GM13976 (cell line): ENCODE measurements at places on chromosomes 2 and 18.

GRCh38 chr2:176876493-176877103 lies 336.0 kb upstream of the HNRNPA3 start:
- DNase-seq = no peak

DNA sequence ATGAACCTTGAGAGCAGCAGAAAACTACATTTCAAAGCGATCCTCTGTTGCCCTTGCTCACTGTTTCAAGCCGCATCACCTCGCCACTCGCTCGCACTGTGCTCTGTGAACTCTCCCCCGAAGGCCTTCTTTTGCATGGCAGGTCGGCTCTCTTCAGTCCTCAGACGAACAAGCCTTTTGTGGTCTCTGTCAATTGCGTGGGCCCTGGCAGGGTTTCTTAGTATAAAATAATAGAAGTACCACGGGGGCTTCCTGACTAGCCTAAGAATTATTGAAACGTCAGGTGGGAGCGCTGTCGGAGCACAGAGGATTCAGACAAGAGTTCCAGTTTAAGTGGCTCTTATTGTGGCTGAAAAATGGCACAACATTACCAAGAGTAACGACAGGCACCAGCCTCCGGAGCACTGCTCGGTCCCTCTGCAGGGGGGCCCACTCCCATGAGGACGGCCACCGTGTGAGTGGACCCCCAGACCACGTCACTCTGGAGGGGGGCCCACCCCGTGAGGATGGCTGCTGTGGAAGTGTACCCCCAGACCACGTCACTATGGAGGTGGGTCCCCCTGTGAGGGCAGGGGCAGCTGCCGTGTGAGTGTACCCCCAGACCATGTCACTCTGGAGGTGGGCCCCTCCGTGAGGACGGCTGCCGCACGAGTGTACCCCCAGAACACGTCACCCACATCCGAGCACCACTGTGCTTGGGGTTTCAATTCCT lies 237.7 kb downstream of the HDAC4 start:
- DNase-seq = no peak

DNA sequence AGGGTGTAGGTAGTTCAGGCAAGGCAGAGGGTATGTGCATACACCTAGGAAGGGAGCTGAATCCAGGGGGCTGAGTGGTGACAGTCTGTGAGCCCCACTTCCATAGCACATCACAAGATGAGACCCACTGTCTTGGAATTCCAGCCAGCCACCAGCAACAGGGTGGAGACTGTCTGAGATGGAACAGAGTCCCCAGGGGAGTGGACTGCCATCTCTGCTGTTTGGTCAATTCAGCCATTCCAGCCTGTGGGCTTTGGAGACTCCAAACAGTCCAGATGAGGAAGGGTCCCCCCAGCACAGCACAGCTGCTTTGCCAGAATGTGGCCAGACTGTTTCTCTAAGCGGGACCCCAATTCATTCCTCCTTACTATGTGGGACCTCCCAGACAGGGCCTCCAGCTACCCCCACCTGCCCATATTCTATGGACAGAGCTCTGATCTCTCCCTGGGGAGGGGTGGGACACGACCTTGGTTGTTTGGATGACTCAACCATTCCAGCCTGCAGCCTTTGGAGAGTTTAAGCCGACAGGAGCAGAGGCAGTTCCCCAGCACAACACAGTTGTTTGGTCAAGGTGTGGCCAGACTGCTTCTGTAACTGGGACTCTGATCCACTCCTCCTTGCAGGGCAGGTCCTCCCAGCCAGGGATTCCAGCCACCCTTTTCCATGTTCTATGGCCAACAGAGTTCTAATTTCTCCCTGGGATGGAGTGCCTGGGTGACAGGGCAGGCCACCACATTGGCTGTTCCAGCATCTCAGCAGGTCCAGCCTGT lies 178.0 kb downstream of the RND3 start:
- no peak for DNase-seq

DNA sequence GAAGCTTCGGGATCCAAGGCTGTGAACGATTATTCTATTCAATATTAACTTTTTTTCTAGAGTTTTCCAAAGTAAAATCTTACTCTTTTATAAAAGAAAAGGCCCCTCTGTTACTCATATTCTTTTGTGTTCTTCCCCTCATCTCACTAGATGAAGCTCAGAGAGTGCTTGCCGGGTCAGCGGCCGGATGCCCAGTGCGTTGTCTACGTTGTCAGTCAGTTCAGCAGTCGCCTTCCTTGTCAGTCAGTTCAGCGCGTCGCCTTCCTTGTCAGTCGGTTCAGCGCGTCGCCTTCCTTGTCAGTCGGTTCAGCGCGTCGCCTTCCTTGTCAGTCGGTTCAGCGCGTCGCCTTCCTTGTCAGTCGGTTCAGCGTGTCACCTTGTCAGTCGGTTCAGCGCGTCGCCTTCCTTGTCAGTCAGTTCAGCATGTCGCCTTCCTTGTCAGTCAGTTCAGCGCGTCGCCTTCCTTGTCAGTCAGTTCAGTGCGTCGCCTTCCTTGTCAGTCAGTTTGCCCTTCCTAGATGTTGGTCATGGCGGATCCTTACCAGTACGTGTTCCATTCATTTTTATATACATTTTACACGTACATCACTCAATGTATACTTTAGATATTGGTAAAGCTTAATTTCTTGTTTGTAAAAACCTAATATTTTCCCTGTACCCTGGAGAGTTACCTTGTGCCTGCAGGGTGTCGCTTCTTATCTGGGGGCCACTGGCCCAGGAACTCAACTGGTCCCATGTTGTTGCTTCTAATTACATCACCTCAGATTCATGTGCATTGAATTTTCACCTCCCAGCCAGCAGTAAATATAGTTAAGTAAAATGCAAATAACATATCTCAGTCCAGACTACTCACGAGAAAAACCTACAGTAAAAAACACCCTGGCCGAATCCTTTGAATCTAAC lies 206.9 kb downstream of the ASB1 start:
- no peak for DNase-seq
